ENCODE measurements at places on chromosomes 13 and 19.

DNA sequence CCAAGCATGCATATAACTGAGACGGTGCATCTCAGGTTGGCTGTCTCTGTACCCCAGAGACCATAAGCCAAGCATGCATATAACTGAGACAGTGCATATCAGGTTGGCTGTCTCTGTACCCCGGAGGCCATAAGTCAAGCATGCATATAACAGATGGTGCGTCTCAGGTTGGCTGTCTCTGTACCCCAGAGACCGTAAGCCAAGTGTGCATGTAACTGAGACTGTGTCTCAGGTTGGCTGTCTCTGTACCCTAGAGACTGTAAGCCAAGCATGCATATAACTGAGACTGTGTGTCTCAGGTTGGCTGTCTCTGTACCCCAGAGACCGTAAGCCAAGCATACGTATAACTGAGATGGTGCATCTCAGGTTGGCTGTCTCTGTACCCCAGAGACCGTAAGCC is 30.8 kb downstream of the NLRP4 start:
- no peak for DNase-seq

GRCh38 chr13:98648686-98649085 is 71.8 kb upstream of the STK24 start:
- DNase-seq = no peak

GRCh38 chr13:44307255-44307654 is 66.4 kb upstream of the SERP2 start:
- DNase-seq = no peak

DNA sequence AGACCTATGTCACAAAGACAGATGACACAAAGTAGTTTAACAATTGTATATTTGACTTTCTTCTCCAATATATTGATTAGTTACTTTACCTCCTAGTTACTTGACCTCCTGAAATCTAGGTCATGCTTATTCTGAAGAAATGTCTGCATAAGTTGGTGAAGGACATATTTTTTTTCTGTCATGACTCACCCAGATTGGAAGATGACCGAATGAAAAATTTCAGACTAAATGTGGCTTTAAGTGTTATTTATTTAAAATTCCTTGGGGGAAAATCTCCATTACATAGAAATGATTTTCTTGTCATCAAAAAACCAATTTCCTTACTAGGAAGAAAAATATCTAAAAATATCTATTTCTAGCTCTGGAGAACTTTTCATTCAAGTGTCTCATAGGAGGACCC is 217.1 kb downstream of the POSTN start:
- DNase-seq = no peak

- DNase-seq = no peak
Measured at GRCh38 chr13:111632906-111633305, 312.5 kb downstream of the TEX29 start.

DNA sequence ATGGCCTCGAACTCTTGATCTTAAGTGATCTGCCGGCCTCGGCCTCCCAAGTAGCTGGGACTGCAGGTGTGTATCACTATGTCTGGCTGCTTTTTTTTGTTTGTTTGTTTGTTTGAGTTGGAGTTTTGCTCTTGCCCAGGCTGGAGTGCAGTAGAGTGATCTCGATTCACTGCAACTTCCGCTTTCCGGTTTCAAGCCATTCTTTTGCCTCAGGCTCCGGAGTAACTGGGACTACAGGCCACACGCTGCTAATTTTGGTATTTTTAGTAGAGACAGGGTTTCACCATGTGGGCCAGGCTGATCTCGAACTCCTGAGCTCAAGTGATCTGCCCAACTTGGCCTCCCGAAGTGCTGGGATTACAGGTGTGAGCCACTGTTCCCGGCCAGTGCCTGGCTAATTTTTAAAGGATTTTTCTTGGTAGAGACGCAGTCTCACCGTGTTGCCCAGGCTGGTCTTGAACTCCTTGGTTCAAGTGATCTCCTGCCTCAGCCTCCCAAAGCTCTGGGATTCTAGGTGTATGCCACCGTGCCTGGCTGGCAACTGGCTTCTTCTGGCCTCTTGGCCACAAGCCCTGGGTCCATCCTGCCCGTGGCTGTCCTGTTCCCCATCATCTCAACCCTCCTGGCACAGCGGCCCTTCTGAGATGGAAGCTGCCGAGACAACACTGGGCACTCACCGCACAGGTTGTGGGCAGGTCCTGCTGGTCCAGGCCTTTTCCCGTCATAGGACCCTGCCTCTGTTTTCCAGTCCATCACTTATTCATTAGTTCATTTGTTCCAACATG is 11.5 kb downstream of the TECR start:
- DNase-seq = no peak

GRCh38 chr19:3537438-3538240 is 1.3 kb upstream of the TEKTIP1 start:
- no peak for DNase-seq

DNA sequence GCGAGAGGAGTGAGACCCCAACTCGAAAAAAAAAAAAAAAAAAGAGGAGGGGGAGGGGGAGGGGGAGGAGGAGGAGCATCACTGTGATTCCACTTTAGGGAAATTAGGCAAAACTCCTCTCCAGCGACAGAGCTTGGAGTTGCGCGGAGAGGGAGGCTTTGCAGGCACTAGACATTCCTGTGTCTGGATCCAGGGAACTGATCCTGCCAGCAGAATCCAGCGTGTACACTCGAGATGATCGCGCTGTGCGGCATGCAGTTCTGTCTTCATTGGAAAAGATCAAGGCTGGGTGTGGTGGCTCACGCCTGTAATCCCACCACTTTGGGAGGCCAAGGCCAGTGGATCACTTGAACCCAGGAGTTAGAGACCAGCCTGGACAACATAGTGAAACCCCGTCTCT is 29.6 kb upstream of the KLF2 start:
- no peak for DNase-seq

DNA sequence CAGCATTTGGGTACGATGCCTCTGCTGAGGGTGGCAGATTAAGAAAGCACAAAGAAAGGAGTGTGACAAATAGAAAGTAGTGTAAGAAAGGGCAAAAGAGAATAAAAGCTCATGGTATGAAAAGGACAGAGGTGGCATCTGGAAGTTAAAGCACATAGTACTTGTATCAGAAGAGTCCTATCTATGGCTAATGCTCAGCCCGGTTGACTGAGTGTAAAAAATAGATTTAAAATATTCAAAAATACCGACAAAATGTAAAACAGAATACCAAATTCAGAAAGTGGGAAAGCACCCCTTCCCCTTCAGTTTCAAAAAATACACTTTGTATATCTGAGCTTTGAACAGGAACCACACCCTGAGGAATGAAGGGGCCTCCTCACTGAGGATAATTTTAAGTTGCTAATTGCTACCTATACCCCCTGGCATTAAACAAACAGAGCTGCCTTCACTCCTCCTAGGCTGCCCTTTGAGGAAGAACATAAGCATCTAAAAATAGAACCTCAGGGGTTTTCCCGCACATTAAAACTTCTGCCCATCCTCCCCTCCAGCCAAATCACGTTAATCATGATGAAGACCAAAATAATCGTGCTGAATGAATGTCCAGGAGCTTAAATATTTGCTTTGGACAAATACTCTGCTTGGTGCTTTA is 43.3 kb downstream of the DLEU7 start:
- no peak for DNase-seq

GRCh38 chr13:100389617-100390016 is 199.0 kb downstream of the GGACT start:
- peak; percentile 50 for DNase-seq

DNA sequence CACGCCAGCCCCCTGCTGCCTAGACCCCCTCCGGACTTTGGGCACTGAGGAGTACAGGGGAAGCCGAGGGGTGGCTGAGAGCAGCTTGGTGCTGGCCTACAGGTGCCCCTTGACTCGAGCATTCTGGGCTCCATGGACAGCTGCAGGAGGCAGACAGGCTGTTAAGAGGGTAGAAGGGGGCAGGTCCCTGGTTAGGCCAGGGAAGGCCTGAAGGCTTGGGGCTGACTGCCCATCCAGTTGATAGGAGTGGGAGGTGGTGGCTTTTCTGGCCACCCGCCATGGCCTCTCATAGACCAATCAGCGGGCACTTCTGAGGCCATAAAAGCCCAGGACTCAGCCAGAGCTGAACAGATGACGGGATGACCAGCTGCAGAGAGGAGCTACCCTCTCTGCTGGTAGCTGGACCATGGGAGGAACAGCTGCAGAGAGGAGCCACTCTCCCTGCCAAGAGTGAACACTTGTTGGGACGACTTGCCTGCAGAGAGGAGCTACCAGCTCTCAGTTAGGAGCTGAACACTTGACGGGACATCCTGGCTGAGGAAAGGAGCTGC is 10.7 kb upstream of the SUPT20H start:
- DNase-seq = no peak

DNA sequence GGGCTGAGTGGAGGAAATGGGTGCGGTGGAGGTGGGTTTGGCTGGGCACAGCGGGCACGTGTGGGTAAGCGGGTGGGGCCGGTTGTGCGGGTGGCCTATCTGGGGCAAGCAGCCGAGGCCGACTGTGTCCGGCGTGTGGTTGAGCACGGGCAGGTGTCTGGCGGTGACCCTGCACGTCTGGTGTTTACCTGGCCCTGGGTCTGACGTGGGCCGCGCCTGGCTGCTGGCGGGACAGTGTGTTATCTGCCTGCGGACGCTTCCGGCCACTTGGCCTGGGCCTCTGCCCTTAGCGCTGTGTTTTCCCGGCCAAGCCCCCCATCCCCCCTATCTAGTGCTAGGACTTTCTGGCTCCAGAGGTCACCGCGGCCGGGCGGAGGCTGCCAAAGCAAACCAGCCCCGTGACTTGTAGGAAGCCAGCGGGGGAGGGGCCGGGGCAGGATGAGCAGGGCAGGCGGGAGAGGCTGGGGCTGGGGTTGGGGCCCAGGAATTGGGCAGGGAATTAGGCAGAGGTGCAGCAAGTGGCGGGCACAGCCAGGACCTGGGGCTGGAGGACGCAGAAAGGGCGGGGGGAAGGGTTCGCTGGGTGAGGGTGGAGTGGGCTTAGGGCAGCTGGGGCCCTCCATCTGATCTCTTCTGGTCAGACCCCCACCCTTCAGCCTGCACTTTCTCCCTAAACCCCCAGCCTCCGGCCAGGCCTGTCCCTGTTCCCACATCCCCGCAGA is 534 bp upstream of the HPN start:
- DNase-seq = no peak

DNA sequence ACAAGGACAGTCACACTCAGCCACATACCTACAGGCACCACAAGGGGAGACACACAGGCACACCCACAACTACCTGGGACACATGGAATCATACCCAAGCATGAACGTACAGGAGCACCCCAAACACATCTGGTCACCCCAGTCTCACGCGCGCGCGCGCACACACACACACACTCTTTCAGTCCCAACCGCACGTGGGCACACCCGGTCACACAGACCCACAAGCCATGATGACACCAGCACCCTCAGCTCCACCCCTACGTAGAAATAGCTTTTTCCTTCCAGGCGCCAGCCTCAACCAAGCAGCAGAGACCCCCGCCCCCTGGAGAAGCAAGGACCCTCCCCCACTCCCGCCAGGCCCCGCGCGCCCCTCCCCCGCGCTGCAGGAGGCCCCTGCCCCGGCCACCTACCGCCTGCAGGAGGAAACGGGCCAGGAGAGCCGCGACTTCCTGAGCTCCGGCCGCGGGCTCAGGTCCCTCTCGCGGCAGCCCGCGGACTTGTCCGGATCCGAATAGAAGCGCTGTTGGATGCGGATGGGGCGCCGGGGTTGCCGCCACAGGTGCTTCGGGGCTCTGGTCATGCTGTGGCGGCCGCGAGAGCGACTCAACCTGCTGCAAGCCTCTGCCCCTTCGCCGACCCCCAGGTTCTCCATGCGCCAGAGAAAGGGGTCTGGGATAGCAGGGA is 6.4 kb upstream of the PDE4C start:
- peak; percentile 33 for DNase-seq

DNA sequence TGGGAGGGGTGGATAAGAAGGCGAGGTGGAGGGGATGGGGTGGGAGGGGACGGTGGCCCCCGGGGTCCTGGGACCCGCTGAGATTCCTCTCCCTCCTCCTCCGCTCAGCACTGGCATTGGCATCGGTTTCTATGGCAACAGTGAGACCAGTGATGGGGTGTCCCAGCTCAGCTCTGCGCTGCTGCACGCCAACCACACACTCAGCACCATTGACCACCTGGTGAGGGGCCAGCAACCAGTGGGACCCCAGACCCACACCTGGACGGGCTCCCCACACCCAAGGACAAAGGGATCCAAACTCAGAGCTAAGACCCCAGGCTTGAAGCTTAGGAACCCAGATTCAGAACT is 5.9 kb downstream of the TTYH1 start:
- DNase-seq = no peak

GRCh38 chr13:98490866-98491265 is 86.0 kb downstream of the STK24 start:
- DNase-seq = no peak

DNA sequence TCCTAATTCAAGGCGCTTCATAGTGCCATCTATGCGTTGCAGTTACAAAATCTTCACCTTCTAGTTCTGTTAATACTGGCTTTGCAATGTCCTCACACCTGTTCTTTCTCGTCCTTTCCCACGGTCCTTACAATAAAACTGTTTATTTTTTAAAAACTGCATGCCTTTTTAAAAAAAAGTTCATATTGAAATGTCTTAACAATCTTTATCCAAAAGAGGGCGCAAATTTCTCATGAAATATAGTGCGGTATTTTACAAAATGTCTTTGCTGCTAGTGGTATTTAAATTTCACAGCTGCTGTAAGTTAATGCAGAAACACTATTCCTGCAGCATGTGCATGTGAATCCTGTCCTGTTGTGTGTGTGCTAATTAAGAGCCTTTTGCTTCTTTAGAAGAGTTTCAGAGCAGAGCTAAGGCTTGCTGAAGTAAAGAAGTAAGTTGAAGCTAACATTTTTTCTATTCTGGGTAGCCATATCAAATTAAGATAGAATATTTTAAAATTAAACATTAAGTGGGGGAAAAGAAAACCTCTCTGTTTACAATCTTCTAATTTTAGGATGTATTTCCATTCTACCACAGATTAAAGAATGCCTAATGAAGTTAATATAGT is 15.8 kb upstream of the CLDN10 start:
- DNase-seq = no peak

DNA sequence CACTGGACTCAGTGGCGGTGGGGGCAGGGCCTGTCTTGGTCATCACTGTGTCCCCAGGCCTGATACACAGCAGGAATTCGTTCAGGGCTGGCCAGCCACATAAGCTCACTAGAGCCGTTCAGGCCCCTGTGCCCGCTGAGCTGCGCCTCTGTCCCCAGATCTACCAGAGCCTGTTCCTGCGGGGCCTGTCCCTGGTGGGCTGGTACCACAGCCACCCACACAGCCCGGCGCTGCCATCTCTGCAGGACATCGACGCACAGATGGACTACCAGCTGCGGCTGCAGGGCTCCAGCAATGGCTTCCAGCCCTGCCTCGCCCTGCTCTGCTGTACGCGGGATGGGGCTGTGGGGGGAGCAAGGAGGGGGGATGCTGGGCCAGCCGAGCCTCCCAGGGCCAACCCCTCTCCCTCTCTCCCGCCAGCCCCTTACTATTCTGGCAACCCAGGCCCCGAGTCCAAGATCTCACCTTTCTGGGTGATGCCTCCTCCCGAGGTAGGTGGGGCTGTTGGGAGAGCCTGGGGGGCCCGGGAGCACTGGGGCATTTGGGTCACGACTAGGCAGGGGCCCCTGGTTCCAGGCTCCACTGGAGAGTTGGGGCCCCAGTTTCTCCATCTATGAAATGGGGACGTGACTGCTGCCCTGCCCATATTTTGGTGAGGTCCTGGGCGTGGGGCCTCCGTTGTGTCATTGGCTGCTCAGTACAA is 13.9 kb downstream of the MPND start:
- no peak for DNase-seq
